ENCODE measurements at places on chromosomes 7 and 10. TPM values are rescaled to one million over a fixed set of nuclear protein-coding genes. Genes with fewer than 3 reads are reported as not detected.

Gene BCAP29
- total RNA-seq: 44.7 TPM

Gene FOXK1
- total RNA-seq: 58.0 TPM

Gene TFR2
- under 0.01 TPM for total RNA-seq

Gene TMEM254
- total RNA-seq: 13.0 TPM
